Right hindlimb (tissue), 1 donor: ENCODE measurements at places on chromosomes 7 and 10.
A peak's percentile ranks its signal among the peaks of the same experiment; 100 is the strongest.

DNA sequence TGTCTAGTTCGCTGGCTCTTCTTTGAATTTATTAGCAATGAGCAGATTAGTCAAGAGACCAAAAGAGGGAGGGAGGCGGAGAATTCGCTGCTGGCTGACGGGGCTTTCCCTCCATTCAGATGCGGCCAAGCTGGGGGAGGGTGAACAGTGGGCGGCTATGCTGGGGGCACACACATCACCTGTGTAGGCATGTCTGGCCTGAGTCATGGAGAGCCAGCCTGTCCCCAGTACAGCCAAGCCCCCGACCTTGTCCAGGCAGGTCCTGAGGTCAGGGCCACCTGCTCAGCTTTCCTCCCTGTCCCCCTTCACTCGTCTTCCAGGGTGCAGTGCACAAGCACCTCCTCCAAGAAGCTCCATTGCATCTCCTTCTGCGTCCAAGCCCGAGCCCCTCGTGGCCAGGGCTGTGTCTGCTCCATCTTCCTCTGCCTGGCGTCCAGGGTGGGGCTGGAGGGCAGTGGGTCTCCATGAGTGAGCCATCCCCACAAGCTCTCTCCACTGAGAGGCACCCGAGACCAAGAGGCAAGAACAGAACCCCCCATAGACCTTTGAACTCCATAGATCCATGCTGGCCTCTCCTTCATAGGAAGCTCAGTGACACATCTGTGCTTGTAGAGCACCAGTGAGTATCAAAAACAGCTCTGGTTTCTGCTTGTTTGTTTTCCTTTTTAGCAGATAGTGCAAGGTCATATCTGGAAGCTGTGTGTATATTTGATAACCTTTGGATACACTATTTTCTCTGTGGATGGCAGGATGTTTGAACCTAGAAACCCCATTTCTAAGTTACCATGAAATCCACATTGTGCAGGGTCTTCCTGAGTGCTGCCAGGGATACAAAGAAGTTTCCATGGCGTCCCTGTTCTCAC, 1.9 kb upstream of the DEPP1 start:
- DNase-seq = no peak

DNA sequence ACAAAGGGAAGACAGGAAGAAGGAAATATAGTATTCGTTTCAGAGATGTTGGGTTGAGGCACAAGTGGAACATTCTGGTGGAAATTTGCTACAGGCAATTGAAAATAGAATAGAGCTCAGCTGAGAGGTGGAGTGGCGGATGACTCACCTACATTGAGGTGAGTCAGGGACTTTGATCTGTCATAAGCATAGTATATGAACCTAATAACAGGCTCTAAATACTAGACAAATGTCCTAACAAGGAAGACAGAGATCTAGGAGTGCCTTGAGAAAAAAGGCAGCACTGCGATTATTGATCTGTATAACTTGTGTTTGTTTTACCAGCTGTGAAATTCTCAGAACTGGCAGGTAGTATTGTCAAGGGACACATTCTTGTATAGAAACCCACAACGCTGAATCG, 907 bp upstream of the IFRD1 start:
- no peak for DNase-seq

DNA sequence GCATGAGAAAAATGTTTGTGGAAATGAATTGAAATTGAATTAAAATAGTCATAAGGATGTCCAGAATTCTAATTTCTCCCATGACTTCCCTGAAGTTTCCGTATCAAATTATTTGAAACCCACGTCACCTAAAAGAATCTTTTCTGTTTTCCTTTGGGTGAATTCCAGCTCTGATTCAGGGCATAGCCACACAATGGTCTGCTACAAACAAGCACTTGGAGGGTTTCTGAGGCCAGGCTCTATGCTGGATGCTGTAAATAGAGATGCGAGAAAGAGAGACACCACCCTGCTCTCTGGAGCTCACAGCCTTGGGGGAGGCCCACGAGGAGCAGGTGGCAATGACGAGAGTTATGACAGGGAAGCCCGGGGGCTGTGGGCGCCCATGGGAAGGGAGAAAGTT, 33.6 kb downstream of the GHRHR start:
- DNase-seq = no peak

- no peak for DNase-seq
Observed at GRCh38 chr7:79454361-79454960, 994 bp upstream of the MAGI2 start.

GRCh38 chr10:13496931-13497330, 31.9 kb downstream of the BEND7 start:
- DNase-seq = no peak

DNA sequence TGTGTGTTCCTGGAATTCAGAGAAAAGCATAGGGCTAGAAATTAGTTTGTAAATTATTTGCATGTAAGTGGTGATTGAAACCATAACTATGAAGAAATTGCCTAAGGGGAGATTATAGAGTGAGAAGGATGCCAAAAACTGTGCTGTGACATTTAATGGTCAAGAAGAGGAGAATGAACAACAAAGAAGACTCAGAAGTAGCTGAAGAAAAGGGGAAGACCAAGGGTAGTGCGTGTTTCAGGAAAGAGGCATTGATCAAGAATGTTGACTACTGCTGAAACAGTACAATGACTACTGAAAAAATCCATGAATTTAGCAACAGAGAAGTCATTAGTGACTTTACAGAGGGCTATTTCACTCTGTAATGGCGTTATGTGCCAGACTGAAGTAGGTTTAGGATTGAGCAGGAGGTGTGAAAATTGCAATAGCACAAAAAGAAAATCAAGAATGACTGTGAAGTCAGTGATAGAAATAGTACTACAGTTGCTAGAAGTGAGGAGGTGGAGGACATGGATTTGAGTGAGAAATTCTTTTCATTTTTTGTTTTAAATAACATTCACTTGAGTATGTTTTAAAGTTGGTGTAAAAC, 28.9 kb upstream of the SAMD9L start:
- DNase-seq = no peak

GRCh38 chr10:130835068-130835467, 476.5 kb downstream of the TCERG1L start:
- no peak for DNase-seq

DNA sequence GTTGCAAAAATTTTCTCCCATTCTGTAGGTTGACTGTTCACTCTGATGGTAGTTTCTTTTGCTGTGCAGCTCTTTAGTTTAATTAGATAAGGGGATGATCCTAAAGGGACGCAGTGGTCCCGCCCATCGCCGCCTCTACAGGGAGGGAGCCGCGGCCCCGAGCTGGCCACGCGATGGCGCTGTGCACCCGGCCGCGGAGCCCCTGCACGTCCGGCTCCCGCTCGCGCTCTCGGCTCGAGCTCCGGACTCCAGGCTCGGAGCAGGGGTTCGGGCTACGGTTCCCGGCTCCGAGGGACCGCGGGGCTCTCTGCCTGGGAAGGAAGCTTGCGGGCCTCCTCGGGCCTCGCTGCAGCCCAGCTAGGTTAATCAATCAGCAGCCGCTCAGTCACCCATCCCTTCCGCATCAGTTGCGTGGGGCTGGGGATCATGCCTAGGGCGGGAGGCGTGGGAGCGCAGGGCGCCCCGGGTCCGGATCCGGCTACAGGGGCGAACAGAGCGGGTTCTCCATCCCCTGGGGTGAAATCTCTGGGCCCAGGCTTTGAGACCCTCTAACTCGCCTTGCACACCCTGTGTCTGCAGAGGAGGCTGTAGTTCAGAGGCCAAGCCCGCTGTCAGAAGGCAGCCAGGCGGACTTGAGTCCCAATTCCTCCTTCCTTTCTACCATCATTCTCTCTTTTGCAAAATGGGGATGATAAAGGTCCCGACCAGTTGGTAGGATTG, 97.9 kb downstream of the WDR11 start:
- peak; percentile 84 for DNase-seq

DNA sequence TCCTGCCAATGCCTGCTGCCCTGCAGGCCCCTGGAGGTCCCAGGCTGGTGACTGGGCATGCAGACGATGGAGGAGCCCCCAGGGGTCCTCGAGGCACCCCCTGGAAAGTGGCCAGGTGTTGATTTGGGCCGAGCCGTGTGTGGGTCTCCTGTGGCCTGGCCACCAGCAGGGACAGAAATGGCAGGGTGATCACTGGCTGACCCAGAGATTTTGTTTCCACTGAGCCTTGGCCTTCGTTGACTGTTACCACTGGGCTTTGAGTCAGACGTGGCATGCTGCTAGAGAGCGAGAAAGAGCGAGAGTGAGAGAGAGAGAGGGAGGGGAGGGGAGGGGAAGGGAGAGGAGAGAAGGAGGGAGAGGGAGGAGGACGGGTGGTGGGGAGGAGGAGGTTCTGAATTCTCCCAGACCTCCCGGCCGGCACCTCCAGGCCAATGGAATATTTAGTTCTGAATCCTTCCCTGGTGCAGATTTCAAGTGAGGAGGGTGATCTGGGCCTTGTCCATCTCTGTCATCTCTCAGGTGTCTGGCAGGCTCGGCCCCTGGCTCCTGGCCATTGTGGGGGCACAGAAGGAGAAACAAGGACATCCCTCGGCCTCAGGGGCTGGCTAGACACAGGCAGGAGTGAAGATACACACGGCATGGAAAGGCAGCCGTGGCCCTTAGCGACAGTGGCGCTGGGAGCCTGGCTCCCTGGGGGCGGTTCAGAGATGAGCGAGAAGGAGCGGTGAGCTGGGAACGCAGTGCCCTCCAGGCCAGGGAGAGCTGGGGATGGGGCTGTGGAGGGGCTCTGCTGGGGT, 58.2 kb downstream of the GLRX3 start:
- DNase-seq = no peak

- DNase-seq = no peak
Observed at GRCh38 chr7:79412438-79412837, 41.0 kb downstream of the MAGI2 start.

- no peak for DNase-seq
Observed at GRCh38 chr10:114172216-114172615, 1.8 kb downstream of the CCDC186 start.

GRCh38 chr7:40147371-40148246, 12.8 kb downstream of the SUGCT start:
- no peak for DNase-seq

DNA sequence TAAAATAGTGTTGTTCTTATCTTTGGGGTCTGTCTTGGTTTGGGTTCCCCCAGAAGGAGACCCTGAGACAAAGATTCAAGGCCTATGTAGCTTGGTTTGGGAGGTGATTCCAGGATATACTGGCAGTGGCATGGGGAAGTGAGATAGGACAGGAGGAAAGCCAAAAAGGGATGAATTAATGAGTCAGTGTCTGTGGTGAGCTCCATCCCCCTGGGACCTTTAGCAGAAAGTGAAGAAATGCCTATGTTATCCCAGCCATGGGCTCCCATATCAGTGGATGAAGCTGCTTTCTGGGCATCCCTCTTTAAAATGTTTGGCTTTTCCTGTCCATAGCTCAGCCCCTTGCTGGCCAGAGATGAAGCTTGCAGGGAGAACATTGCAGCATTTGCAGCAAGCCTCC, 217.0 kb upstream of the CTBP2 start:
- DNase-seq = no peak

DNA sequence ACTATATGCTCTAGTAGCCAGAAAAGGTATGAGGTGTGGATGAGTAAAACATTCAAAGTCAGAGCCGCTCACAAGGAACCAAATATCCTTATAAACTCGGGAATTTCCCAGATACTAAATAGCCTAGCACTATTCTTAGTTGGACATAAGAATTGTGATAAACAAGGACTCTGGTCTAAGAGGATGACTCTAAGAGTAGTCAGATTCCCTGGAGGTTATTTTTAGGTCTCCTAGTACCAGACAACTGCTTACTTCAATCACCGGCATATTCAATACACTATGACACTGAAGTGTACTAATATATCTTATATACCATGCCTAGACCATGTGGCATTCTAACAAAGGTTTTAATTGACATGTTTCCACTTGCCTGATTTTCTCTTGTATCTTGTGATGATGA, 56.5 kb downstream of the LMBR1 start:
- DNase-seq = no peak

DNA sequence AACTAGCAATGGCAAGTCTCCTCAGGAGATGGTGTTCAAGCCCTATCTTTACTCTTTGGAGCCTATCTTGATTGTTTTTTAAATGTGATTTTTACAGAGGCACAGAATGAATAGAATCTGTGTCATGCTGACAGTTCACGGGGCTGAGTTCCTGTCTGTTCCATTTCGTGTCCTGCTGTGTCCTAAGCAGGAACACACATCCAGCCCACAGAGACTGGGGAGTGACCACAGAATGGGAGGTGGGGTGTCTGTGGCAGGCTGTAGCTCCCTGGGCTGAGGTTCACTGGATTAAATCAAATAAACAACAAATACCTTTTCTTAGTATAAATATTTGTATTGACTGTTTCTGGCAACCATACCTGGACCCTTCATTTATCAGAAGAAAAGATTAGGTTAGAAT, 73.4 kb upstream of the CARD11 start:
- DNase-seq = no peak

GRCh38 chr10:47255866-47256265, 44.1 kb upstream of the GDF10 start:
- DNase-seq = no peak

GRCh38 chr10:85641479-85642009, 725.1 kb downstream of the GRID1 start:
- DNase-seq = no peak

GRCh38 chr10:43062402-43063160, 14.3 kb upstream of the RET start:
- DNase-seq = no peak

GRCh38 chr10:28480628-28480965, 52.3 kb upstream of the WAC start:
- no peak for DNase-seq
